Osteoblast (primary cell): ENCODE measurements at places on chromosomes 7 and 10. TPM values are rescaled to one million over a fixed set of nuclear protein-coding genes. Genes with fewer than 3 reads are reported as not detected.

- H3K4me3 ChIP-seq, result no peak overlapping the region
- H3K27me3 ChIP-seq, result no peaks in the 10 kb centered on the region
- no peak overlapping the region for H3K27ac ChIP-seq
- no peaks in the 10 kb centered on the region for H3K36me3 ChIP-seq
- DNase-seq, result peak; percentile 75
Observed at GRCh38 chr7:73429215-73429614, 4.4 kb upstream of the FZD9 start.

Gene PTPRN2
- total RNA-seq, result 0.36 and 0.88 TPM in 2 replicates

Gene SEMA4G
- total RNA-seq, result under 0.01 and 0.29 TPM in 2 replicates

DNA sequence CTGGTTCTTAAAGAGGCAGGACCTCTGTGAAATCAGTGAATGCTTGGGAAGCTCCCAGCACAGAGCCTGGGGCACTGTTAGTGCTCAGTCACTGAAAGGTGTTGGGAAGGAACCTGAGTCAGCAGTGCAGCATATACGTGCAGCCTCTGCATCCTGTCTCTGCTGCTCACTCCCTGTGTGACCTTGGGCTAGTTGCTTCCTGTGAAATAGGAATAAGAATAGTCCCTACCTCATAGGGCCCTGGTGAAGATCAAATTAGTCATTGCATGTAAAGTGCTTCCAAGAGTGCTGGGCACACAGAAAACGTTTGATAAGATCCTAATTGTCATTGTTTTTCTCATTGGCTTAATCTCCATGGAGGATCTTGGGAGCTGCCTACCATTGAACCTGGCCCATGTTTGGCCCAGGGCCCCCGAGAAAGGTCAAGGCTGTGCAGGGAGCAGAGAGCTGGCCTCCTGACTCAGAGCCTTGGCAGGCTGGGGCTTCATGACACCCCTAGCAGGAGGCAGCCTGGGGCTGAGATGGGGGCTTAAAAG lies 73.3 kb upstream of the COL13A1 start:
- H3K36me3 ChIP-seq, result no peaks in the 10 kb centered on the region
- H3K4me3 ChIP-seq, result no peak overlapping the region
- peak; percentile 84 for DNase-seq
- H3K27me3 ChIP-seq, result peaks cover 15% of the 10 kb centered on the region

DNA sequence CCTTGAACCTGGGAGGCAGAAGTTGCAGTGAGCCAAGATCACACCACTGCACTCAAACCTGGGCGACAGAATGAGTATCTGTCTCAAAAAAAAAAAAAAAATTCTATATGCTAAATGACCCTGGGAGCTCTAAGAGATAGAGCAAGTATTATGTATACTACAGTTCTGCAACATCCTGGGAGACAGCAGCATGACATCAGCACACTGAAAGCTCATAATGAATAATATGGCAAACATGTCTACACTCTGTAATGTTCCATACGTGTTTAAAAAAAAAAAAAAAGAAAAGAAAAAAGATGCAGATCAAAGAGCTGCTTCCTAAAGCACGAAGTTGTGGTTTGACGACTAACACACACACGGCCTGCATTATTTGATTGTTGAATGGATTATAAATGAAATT lies 72.5 kb downstream of the CUL2 start:
- peaks cover 15% of the 10 kb centered on the region for H3K36me3 ChIP-seq
- H3K27ac ChIP-seq, result no peak overlapping the region
- no peak overlapping the region for H3K4me3 ChIP-seq
- no peaks in the 10 kb centered on the region for H3K4me1 ChIP-seq

DNA sequence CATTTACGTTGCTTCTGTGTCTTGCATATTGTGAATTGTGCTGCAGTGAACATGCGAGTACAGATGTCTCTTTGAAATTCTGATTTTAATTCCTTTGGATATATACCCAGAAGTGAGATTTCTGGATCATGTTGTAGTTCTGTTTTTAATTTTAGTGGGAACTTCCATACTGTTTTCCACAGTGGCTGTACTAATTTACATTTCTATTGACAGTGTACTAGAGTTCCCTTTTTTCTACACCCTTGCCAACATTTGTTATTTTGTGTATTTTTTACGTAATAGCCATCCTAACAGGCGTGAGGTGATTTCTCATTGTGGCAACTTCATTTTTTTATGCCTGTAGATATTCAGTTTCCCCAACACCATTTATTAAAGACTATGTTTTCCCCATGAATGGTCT lies 144.7 kb upstream of the INHBA start:
- H3K36me3 ChIP-seq, result no peaks in the 10 kb centered on the region
- H3K4me3 ChIP-seq, result no peak overlapping the region
- no peaks in the 10 kb centered on the region for H3K4me1 ChIP-seq
- no peak overlapping the region for H3K27ac ChIP-seq
- no peak for DNase-seq

DNA sequence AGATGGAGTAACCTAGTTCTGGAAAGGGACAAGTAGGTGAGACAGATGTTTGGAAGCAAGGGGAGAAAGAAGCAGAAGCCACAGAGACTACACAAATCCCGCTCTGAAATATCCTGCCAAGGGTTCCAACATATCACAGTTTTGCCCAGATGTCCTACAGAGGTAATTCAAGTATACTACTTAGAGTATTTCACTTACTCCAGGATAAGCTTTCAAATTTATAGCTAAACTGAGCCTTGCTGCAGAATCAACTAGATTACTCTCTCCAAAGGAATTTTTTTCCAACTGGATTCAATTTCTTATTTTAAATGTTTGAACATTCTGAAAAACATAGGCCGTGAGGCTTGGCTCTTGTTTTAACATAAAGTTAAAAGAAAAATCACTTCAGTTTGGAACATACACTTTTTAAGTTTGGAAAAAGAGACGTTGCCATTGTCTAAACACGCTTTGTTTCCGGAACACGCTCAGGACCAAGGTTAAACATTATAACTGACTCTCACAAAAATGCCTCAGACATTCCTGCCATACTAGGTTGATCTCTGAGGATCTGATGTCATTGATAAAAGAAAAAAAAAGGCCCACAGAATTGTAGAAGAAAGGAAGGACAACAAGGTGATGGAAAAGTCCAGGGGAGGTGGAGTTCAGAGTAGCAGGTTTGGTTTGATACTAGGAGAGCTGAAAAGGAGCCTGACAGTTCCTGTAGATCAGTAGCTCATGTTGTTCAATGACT lies 74.8 kb downstream of the FAM185A start:
- no peak overlapping the region for H3K27ac ChIP-seq
- no peaks in the 10 kb centered on the region for H3K4me1 ChIP-seq
- no peaks in the 10 kb centered on the region for H3K36me3 ChIP-seq
- no peak for DNase-seq

DNA sequence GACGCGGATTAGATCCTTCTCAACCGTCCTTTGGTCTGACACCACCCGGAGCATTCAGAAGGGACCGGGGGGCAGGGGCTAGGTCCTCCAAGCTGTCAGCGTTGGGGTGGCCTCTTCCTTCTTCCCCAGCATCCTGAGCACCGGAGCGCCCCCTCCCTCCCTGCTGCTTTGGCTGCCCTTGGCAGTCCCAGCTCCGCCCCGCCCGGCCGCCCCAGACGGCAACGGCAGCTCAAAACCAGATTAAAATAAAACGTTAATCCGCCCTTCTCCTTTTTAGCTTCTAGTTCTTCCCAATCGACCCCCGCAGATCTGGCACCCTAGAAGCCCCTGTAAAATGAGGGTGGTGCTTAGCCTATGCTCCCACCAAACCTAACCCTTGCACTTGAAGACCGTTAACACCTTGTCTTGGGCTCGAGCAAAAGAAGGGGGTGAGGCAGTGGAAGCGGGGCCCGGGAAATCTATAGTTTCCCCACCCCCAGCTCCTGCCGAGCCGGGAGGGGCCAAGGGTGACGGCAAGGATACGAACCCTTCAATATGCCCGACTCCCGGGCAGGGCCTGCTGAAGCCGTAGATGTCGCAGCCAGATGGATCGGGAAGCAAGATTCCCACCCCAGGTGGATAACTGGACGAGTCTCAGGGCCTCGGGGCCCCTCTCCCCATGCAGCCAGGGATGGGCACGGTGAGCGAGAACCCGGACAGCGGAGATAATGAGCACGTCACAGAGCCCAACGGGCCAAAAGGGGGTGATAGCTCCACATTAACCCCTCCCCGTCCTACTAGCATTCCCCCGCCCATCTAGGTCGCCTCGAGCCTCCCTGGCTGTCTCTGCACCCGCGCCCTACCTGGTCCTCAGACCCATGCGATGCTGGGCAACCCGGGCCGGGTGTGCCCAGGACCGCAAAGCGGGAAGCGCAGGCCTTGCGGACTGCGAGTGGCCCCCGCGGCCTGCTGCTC lies 169.7 kb downstream of the NRF1 start:
- no peaks in the 10 kb centered on the region for H3K4me1 ChIP-seq
- H3K27ac ChIP-seq, result no peak overlapping the region
- H3K27me3 ChIP-seq, result peaks cover 92% of the 10 kb centered on the region
- peak; percentile 90 for DNase-seq

Gene EGFR
- total RNA-seq, result 104 and 110 TPM in 2 replicates
